NCI-H526 (cell line): ENCODE measurements at places on chromosomes 7 and 10.

- no peak for DNase-seq
Measured at GRCh38 chr7:32385316-32385956, 104.7 kb downstream of the LSM5 start.

DNA sequence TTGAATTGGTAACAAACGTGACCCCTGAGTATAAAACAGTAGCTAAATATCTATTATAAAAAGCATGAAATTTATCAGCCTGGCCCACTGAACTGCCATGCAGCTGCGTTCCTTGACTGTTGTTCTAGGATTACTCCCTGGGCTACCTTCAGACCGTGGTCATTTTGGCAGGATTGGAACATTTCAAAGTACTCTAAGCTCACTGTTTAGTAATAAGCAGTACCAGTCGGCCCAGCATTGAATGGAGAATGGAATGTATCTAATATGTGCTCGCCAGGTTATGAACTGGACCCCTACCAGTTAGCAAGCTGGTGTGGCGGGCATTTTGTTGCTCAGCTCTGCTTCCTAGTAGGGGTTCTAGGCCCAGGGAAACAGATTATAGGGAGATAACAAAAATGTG lies 112.2 kb downstream of the SEMA3C start:
- no peak for DNase-seq

DNA sequence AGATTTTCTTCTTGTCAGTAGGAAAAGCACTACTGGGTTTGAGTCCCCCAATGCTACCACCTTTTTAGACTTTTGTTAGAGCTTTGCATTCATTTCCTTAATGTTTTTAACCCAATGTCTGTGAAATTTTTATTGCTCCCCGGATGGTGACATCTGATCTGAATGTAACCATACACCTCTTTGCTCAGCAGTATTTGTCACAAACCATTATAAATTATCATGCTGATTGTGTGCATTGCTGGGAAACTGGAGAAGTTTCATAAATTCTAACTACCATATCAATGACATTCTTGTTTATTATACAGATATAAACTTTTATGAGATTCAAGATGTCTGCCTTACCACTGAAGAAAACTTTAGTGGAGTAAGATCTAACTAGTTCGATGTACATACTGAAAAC lies 8.5 kb downstream of the NRP1 start:
- peak; percentile 9 for DNase-seq

DNA sequence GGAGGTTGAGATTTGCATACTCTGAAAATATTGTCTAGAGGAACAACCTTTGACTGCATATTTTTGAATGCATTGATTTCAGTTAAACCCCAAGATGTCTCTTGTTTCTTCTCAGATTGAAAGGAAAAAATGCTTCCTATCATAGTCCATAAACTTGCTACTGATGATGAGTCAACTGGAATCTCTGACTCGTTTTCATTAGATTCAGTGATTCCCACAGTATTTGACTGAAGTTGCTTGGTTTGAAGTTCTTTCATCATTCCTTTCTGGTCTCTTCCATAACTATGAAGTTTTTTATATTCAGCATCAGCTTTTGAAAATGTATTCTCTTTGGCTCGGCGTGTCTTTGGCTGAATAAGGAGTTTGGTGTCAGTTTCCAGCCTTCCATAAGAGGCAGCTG lies 10.7 kb downstream of the PEX1 start:
- DNase-seq: no peak

GRCh38 chr10:46550076-46550790 lies 6.2 kb downstream of the GPRIN2 start:
- no peak for DNase-seq

GRCh38 chr10:77798940-77799339 lies 127.6 kb downstream of the DLG5 start:
- DNase-seq: no peak

DNA sequence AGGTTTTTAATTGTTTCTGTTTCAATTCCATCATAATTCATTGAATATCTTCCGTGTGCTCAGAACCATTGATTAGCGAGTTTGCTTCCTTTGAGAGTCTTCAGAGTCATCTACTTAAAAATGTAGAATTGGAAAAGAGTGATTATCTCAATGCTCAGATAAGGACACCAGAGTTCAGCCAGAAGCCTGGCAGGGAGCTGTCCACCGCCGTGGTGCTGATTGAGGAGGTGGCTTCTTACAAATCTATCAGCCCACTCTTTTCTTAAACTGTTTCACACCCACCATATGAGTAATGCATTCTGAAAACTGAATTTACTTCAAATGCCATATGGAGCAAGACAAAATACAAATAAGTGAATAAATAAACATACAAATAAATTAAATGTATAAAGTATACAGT lies 79.3 kb downstream of the INSYN2A start:
- no peak for DNase-seq

GRCh38 chr7:112985377-112985987 lies 101.1 kb downstream of the GPR85 start:
- DNase-seq: no peak

GRCh38 chr7:157538321-157538720 lies 201.5 kb downstream of the DNAJB6 start:
- no peak for DNase-seq

DNA sequence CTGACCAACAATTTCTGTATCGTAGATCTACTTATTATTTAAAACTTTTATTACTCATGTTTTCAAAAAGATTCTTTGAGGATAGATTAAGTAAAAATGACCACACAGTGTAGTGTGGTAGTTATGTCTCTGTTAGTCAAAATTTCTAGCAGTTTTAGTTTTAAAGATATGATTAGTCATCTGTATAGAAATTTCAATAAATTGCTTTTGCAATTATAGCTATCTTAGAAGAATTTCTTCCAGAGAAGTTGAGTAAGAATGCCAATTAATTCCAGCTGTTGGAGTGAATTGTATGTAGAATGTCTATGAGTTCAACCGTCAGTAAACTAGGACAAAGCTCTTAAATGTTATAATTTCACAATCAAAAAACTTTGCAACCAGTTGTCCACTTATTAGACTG lies 229.7 kb downstream of the CDK14 start:
- no peak for DNase-seq

DNA sequence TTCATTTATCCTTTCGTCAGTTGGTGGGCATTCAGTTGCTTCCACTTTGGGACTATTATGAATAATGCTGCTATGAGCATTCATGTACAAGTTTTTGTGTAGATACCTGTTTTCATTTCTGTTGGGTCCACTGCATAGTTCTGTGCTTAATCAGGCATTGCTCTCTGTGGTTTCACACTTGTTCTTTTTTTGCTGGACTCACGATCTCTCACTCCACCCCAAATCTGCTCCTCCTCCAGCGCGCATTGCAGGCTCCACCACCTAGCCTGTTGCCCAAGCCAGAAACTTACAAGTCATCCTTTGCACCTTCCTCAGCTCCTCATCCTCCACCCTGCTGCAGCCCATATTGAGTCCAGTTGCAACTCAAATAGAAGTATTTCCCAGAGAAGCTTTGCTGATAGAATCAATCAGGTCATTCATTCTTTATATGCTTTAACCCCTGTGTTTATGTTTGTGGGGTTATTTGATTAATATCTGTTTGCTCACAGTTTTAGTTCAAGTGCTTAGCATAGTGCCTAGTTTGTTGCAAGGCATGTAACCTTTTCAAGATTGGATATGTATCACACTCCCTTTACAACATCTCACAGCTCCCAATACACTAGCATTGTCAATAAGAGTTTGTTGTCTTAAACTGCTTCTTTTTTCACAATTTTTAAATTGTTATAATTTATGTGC lies 16.6 kb upstream of the AFAP1L2 start:
- DNase-seq: no peak

- peak; percentile 18 for DNase-seq
Measured at GRCh38 chr10:27153845-27154193, 365 bp downstream of the YME1L1 start.

GRCh38 chr10:100020886-100021253 lies 11.1 kb upstream of the DNMBP start:
- DNase-seq: peak; percentile 24

GRCh38 chr7:157585113-157585861 lies 248.5 kb downstream of the DNAJB6 start:
- no peak for DNase-seq

- DNase-seq: no peak
Measured at GRCh38 chr7:132351954-132352499, 224.2 kb downstream of the PLXNA4 start.

- no peak for DNase-seq
Measured at GRCh38 chr7:23873306-23873705, 163.3 kb downstream of the STK31 start.

GRCh38 chr10:131816941-131817700 lies 83.7 kb upstream of the PPP2R2D start:
- DNase-seq: no peak

GRCh38 chr7:66505531-66506451 lies 122.9 kb upstream of the KCTD7 start:
- peak; percentile 16 for DNase-seq

DNA sequence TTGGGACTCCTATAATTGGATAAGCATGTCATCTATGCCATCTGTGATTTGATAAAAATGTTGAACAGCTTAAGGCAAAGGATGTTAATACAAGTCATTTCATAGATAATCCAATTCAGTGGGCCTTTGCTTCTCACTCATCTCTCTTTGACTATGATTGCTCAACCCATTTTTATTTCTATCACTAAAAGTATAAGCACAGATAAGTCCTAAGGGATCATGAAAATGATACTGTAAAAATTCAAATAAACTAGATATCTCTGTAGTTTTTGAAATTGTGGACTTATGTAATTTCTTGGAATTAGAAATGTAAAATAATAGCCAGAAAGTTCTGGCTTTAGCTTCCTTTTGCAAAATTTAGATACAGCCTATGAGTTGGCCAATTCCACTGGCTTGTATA lies 440.3 kb downstream of the POM121L12 start:
- no peak for DNase-seq

DNA sequence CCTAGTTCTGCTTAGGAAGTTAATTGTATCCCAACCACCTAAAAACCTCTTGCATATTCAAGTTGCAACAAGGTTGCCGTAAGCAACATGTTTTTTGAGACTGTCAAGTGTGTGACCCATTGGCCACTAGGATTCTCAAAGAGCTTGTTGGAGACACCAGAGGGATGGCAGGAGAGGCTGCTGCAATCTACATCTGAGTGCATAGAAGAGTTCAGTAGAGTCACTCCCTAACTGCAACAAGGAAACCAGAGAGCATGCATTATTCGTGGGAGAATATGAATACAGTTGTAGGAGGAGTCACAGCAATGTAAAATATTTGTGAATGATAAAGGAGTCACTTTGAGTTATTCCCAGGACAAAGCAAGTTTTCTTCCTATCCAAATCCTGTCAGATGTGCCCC lies 538.6 kb downstream of the TNS3 start:
- no peak for DNase-seq

GRCh38 chr7:90345595-90346335 lies 751 bp upstream of the GTPBP10 start:
- no peak for DNase-seq
